ENCODE measurements at places on chromosomes 3 and 15.

GRCh38 chr15:84910928-84911623, 26.6 kb downstream of the SLC28A1 start:
- DNase-seq = no peak

GRCh38 chr3:75144406-75144805, 519.7 kb upstream of the FRG2C start:
- no peak for DNase-seq

- DNase-seq = no peak
Observed at GRCh38 chr3:57864853-57865252, 108.7 kb downstream of the SLMAP start.

DNA sequence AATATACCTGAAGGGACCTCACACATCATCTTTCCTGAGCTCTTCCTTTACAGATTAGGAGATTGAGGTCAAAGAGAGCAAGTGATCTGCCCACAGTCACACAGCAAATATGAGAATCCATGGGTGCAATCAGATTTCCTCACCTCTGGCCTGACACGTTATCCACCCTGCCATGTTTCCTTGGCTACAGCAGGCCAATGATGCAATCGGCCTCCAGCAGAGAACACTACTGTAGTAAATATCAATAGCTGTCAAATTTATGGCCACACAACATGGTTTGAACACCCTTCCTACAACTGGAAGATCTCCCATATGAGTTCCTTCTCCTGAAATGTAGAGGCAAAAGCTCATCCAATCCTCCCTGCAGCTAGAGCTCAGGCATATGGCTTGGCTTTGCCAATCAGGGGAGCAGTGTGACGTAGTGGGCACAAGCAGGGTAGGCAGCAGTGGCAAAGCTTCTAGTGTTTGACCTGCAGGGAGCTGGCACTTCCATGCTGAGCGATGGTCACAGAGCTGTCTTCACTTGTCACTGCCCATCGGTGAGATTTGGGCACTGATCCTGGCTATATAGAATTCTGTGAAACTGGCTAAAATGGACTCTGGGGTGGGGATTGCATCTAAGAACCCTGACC, 271.3 kb downstream of the TJP1 start:
- no peak for DNase-seq

DNA sequence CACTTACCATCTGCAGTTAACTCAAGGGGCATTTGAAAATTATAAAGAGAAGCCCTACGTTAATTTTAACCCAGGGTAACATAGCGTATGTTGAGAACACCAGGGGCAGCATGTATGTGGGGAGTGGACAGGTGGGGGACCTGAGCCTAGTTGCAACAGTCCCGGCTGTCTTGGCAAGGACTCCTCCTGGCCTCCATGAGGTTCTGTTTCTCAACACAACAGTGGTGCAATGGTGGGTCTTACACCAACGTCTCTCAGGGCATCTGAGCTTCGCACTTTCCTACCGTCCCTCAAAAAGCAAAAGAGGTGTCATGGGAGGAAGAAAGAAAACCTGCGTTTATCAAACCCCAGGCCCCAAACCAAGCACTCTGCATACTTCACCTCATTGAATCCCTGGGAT, 50.6 kb downstream of the MGLL start:
- no peak for DNase-seq

DNA sequence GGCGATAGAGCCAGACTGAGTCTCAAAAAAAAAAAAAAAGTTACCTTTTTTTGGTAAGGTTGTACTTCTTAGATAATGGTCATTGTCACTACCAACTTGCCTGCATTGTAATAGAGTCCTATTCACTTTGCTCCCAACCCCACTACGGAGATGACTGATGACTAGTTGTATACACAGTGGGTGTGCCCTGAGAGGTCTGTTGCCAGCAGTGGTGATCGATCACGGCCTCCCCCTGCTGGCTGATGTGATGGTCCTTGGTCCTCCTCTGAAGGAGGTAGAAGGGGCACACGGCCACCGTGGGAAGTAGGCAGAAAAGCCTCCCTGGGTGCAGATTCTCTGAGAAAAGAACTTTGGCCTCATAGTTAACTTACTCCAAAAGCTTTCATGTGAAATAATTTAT, 10.7 kb downstream of the GCNT3 start:
- DNase-seq = no peak

DNA sequence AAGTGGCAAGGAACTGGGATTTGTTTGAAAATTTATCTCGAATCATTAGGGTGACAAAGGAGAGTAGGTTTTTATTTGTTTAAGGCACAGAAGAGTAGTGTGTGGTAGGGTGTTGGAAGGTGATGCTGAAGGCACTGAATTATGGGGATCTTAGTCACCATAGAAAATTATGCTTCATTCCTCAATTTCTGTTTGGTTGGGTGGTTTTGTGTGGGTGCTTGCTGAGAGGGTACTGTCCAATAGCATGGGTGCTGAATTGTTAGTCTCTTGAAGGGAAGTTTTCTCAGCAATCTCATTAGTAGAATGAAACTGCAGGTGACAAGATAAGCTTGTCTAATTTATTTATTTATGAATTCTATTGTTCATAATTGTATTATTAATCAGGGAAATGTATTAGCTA, 610.9 kb downstream of the AGBL1 start:
- DNase-seq = no peak

- DNase-seq = no peak
Observed at GRCh38 chr15:51134416-51135199, 39.9 kb upstream of the TNFAIP8L3 start.

DNA sequence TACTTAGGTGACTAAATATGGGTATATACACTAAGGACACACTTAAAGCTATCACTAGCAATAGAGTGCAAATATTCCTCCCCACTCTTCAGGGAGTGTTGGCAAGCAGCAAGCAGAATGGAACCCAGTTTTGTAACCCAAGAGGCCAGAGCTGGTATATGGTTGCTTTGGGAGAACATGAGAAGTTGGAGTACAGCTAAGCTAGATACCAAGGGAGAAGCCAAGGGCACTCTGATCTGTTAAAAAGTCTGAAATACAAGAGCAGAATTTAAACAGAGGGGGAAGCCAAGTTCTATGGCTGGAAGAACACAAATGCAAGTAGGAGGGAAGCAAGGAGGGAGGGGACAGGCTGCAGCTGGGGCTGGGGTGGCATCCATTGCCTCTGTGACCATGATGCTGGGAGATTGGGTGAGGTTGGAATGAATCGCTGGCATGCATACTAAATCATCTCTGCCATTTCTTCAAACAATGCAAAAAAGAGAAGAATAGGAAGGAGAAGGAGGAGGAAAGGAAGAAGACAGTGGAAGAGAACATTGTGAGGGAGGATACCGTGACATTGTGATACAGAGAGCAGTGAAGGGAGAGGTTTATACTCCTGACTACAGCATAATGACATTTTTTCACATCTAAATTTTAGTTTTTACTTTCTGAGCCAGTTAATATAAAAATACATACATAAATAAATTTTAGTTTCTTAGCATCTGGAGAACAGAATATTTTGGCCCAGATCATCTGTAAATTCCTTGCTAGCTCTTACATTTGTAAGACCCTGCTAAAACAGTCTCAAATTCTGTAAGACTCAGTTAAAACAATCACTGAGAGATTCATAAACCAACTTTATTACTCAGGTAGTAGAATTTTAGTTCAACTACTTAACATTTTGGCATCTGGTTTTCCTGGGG, 9.0 kb upstream of the ANXA2 start:
- no peak for DNase-seq

DNA sequence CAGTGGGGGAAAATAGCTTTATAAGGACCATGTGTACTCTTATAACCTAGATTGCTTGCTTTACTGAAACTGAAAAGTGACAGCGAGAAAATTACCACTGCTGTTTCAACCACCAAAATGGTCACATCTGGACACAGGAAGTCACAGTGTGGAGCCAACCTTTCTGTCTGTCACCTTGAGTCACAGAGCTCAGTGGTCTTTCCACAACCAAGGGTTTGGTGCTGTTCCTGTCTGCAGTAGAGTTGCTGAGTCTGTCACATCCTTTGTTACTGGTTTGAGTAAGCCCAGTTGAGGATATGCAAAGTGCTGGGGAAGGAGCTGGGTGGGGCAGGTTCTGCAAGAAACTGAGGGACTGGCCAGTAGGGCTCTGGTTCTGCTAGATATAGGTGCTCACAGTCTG, 139.1 kb upstream of the EIF1B start:
- peak; percentile 66 for DNase-seq

DNA sequence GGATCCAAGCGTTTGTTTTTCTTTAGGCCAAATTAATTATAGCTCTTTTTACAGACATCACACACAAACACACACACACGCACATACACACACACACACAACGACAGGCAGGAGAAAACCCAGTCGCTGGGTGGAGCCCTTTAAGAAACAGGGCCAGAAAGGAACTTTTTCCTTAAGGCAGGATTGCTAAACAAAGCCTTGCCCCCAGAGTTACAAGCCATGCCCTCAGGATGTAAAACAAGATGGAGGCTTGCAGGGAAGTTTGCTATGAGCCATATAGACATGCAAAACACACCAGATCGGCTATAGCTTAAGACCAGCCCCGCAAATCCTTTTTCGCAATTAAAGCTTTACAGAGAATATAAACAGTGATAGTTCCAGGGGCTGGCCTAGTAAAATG, 16.3 kb upstream of the IQCF2 start:
- no peak for DNase-seq

DNA sequence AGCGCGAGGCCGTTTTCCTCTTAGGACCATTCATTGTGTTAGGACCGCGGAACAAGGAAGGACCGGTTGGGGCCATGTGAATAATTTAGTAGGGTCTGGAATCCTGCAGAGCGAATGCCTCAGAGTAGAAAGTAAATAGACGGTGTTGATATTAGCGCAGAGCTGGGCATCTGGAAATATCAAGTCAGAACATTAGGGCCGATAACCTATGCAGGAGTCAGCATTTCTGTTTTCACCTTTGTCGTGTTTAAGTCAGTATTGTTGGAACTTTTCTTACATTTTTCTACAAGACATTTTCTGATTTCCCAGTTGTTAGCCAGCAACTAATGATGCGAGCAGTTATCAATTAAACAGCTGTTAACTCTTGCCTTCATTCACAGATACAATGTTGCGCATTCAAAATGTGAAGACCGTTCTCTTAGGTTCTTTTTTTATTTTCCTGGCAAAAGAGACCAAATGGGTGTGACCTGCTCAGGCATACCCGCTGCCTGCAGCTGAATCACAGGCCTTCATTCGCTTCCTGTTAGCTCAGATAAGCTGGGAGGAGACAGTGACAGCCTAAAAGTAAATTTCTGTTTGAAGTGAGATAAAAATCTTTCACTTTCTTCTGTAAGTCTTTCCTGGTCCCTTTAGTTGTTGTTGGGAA, 966 bp upstream of the PKM start:
- no peak for DNase-seq

- no peak for DNase-seq
Observed at GRCh38 chr15:89631902-89632264, 23.4 kb downstream of the KIF7 start.

- DNase-seq = no peak
Observed at GRCh38 chr15:26051761-26052675, 188.9 kb upstream of the ATP10A start.

DNA sequence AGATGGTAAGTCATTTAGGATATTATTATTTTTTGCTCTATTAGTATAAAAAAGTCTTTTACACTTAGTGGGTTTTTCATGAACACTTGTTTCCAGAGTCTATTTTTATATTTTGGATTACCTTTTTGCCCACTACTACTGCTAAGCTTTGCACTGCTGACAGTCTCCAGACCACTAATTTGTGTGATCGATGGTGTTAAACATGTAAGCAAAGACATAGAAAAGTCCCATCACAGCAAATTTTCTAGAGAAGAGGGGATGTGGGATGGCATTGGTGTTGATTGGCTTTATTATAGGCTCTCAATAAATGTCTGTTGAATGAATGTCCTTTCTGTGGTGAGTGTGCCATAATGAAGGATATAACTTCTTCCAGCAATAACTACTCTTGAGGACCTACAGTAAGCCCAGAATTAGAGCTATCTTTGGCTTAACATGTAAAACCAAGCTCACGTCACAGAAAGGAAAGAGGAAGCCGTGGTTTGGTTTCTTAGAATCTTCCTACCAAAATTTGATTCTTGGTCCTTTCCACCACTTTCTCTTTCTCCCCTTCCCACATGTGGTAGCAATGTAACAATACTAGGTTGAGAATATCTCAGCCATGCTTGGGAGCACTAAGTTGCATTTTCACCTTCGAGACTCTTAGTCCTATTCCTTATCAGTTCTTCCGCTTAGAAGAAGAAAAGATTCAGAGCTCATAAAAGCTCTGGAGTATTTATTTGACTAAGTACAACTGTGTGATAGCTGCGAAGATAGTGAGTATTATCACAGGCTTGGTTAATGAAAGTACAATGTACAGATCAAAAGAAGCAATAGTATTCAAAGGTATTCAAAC, 90.6 kb upstream of the UMPS start:
- DNase-seq = peak; percentile 77

DNA sequence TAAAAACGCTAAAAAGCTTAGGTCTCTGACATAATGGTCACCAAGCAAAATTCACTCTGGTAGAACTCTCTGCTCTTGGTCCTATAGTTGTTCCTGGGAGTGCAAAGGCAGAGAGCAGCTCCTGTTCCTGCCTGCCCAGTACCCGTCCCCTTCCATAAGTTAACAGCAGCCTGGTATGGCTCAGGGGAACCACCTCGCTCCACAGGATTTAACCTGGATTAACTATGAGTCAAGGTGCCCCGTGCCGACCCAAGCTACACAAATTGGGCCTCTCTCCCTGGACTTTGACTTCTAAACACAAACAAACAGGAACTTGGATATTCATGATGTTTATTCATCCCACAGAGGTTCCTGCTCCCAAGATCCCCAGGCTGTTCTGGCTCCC, 32.1 kb downstream of the SCAP start:
- DNase-seq = no peak

DNA sequence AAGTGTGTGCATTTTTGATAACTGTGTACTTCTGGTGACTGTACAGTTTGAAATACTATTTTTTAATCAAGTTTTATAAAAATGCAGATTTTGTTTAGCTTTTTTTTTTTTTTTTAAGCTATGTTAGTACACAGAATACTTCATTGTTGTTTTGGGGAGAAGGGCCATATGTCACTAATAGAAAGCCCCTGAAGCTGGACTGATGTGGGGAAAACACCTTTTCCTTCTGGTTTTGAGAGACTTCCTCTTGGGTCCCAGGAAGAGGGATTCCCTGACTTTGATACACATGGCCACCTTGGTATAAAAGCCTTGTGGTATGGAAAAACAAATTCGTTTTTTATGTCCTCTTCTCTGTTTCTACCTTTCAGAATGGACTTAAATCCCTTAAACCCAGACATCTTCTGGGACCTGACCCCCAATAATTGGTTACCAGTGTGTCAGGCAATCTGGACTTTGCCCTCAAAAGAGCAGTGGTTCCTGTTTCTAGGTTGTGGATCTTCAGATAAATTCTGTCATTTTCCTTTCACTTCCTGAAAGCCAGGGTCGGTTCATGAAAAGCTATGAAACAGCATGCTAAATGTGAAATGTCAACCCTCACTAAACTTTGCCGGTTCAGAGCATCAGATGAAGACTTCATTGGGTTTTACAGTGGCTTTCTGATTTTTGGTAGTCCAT, 31.1 kb upstream of the BLOC1S6 start:
- peak; percentile 13 for DNase-seq

GRCh38 chr3:77491961-77492360, 452.1 kb downstream of the ROBO2 start:
- no peak for DNase-seq

DNA sequence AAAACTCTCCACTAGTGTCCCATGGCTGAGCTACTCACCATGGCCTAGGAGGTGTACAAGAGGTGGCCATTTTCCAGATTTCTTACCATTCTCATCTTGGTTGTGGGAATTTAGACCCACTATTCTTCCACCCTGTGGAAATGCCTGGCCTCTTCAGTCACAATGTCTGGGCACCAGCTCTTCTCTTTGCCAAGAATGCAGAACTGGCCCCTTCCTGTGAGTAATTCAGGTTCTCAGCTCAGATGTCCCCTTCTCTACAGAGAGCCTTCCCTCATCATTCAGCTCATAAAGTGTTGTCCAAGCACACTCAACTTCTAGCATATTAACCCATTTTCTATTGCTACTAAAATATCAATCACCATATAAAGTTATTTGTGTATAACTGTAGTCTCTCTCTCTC, 575.5 kb upstream of the KCNMB2 start:
- no peak for DNase-seq

Measured in GM12878 (cell line).